Right atrium auricular region (tissue), 2 donors: ENCODE measurements at places on chromosomes 5 and 9. TPM values are rescaled to one million over a fixed set of nuclear protein-coding genes. Genes with fewer than 3 reads are reported as not detected.

The ADAMTS2 gene
- total RNA-seq, result 13.6 TPM

The PCDHB13 gene
- total RNA-seq, result 4.2 TPM

The LRRC8A gene
- total RNA-seq, result 65.9 TPM

The TMEM215 gene
- not detected for total RNA-seq

The PURA gene
- 23.9 TPM for total RNA-seq

The FIBCD1 gene
- 4.6 TPM for total RNA-seq

The PNPLA7 gene
- total RNA-seq, result 4.4 TPM

The C9 gene
- not detected for total RNA-seq

The GHR gene
- 10.8 TPM for total RNA-seq

The SPINK5 gene
- total RNA-seq, result 1.8 TPM

The C9orf85 gene
- total RNA-seq, result 5.5 TPM

The SURF6 gene
- 13.6 TPM for total RNA-seq

The FRRS1L gene
- total RNA-seq, result 7.5 TPM

The MUSK gene
- total RNA-seq, result 6.1 TPM

The IFNB1 gene
- not detected for total RNA-seq

The FSD1L gene
- 1.7 TPM for total RNA-seq

- H3K4me1 ChIP-seq, result no peaks in the 10 kb centered on the region
- H3K27ac ChIP-seq, result no peak overlapping the region
- H3K4me3 ChIP-seq, result no peak overlapping the region
- no peaks in the 10 kb centered on the region for H3K27me3 ChIP-seq
- no peak for DNase-seq
Observed at GRCh38 chr5:156670615-156671014, 179.5 kb upstream of the PPP1R2B start.

DNA sequence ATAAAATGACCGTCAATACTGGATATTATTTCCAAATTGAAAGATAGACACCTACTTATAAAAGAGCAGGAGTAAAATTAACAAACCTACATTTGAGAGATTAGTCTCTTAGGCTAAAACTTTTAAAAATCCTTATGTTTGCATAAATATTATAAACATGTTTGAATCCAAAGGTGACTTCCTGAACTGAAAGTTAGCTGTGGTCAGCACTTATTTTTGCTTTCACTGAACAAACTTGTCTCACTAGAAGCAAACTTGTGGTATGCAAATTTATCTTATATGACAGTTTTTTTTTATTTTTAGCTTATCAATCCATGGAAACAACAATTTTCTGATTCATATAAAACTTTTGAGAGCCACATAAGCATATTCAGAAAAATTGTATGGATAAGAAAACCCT lies 502.6 kb upstream of the COX7C start:
- H3K4me3 ChIP-seq, result no peak overlapping the region
- no peaks in the 10 kb centered on the region for H3K27me3 ChIP-seq
- no peak overlapping the region for H3K27ac ChIP-seq
- DNase-seq, result no peak

DNA sequence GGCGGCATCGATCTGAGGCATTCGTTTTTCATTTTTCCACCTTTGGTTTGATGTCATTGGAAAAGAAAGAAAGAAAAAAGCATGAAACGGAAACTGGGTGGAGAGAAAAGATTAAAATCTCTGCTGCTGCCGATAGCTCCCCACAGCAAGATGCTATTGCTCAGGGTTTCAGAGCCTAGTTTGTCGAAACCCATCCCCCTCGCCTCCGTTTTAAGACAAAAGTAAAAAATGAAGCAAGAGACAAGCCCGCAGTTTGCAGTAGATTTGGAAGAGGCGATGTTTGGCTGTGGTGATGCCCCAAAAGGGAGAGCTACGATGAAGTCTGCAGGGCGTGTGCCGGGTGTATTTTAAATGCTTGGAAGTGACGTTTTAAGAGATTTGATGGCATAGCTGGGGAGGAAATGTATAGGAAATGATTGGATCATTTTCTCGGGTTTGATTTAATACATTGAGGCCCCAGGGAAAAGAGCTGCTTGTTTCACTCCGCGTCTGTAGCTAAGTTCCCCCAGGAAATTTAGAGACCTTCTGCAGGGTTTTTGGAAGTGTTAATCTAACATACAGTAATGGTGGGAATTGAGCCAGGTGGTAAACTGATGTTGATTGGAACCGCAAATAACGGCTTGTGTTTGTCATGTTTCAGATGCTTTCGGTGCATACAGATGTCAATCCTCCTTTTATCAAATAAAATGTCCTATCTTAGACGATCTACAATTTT lies 909 bp downstream of the NDFIP1 start:
- no peaks in the 10 kb centered on the region for H3K36me3 ChIP-seq
- no peak for DNase-seq
- peak overlapping the region; percentile 97 for H3K27ac ChIP-seq
- no peaks in the 10 kb centered on the region for H3K27me3 ChIP-seq

GRCh38 chr5:135399794-135400542 lies 937 bp upstream of the MACROH2A1 start:
- H3K4me1 ChIP-seq, result no peaks in the 10 kb centered on the region
- no peaks in the 10 kb centered on the region for H3K27me3 ChIP-seq
- no peak for DNase-seq
- H3K4me3 ChIP-seq, result peak overlapping the region; percentile 83
- H3K27ac ChIP-seq, result peak overlapping the region; percentile 91
- no peaks in the 10 kb centered on the region for H3K36me3 ChIP-seq

GRCh38 chr5:124515497-124516245 lies 230.8 kb downstream of the ZNF608 start:
- H3K4me3 ChIP-seq, result no peak overlapping the region
- no peaks in the 10 kb centered on the region for H3K36me3 ChIP-seq

DNA sequence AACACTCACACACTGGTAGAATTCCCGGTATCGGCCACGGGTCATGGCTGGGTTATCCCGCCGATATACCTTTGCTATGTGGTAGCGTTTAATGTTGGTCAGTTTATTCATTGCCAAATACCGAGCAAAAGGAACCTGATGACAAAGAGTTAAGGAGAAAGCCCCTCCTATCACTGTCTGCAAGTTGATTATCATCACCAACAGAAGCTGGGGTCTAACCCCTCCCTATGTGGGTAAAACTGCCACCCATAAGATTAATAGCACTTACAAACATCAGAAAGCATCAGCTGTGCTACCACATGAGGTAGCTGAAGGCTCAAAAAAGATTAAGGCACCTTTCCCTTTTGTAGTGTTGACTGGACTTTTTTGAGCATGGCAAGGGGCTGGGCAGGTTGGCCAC lies 5.6 kb upstream of the DND1 start:
- no peaks in the 10 kb centered on the region for H3K4me1 ChIP-seq
- DNase-seq, result no peak
- no peaks in the 10 kb centered on the region for H3K27me3 ChIP-seq
- H3K27ac ChIP-seq, result no peak overlapping the region
- no peak overlapping the region for H3K4me3 ChIP-seq

- no peak overlapping the region for H3K4me3 ChIP-seq
- no peaks in the 10 kb centered on the region for H3K27me3 ChIP-seq
- H3K36me3 ChIP-seq, result no peaks in the 10 kb centered on the region
- peak; percentile 54 for DNase-seq
Observed at GRCh38 chr5:177996660-177997318, 747 bp upstream of the PROP1 start.

DNA sequence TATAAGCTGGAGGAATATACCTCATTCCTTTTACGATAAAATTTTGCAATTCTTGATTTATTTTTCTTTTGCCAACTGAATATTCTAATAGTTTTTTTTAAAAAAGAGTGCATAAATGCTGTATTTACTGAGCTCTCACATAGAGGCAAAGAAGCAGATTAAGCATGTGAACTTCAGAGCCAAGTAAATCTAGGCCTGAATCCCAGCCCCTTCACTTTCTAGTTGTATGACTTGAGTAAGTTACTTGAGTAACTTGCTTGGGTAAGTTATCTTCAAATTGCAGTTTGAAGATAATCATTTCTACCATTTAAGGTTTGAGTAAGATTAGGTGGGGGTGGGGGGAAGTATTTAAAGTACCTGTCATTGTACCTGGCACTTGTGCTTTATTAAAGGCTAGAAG lies 21.8 kb downstream of the LURAP1L start:
- no peak overlapping the region for H3K4me3 ChIP-seq
- H3K27me3 ChIP-seq, result no peaks in the 10 kb centered on the region
- H3K27ac ChIP-seq, result no peak overlapping the region
- DNase-seq, result no peak

DNA sequence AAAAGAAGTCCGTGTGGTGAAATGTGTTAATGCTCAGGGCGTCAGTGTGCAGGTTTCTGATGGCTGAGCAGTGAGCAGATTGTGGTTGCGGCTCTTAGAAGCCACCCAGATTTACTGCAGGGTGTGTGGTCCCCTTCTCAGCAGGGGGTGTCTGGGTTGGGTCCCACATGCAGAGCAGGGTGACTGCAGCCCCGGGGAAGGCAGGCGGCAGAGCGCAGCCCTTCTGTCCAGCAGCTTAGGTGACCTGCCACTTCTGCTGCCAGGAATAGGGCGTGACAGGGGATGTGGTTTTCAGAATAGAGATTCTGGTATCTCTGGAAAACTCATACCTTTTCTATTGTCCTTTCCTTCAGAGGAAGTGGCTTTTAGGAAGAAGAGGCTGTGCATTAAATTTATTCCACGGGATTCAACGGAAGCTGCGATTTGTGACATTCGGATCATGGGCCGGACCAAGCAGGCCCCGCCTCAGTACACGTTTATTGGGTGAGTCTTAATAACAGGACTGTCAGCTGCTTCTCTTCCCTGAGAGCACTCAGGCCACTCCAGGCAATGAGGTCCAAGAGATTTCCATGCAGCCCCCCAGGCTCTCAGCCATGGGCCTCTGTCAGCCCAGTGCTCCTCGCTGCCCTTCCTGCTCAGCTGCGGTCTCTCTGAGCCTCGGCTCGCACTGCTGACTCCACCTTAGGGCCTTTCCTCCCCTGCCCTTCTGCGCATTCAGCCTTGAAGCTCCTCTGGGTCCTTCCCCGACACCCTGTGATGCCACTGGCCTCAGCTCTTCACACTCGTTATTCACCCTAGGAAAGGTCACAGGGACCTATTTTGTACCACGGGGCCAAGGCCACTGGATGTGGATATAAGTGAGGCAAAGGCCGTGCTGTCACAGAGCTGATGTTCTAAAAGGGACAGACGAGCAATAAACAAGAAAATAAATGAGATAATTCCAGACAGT lies 65.4 kb downstream of the MVB12B start:
- no peak for DNase-seq
- peaks cover 9% of the 10 kb centered on the region for H3K36me3 ChIP-seq
- no peak overlapping the region for H3K4me3 ChIP-seq
- H3K27me3 ChIP-seq, result no peaks in the 10 kb centered on the region
- peak overlapping the region; percentile 53 for H3K27ac ChIP-seq
- H3K4me1 ChIP-seq, result no peaks in the 10 kb centered on the region

GRCh38 chr5:112848116-112848811 lies 12.8 kb upstream of the SRP19 start:
- no peak overlapping the region for H3K27ac ChIP-seq
- no peaks in the 10 kb centered on the region for H3K36me3 ChIP-seq
- no peak for DNase-seq
- no peak overlapping the region for H3K4me3 ChIP-seq
- no peaks in the 10 kb centered on the region for H3K4me1 ChIP-seq

GRCh38 chr9:72769546-72769945 lies 183.3 kb downstream of the ALDH1A1 start:
- no peaks in the 10 kb centered on the region for H3K4me1 ChIP-seq
- H3K27ac ChIP-seq, result no peak overlapping the region
- DNase-seq, result no peak
- no peaks in the 10 kb centered on the region for H3K27me3 ChIP-seq
- H3K4me3 ChIP-seq, result no peak overlapping the region

- no peaks in the 10 kb centered on the region for H3K36me3 ChIP-seq
- DNase-seq, result no peak
- H3K27me3 ChIP-seq, result no peaks in the 10 kb centered on the region
- no peaks in the 10 kb centered on the region for H3K4me1 ChIP-seq
- H3K27ac ChIP-seq, result no peak overlapping the region
Observed at GRCh38 chr5:27908341-27908740, 870.0 kb upstream of the CDH9 start.

DNA sequence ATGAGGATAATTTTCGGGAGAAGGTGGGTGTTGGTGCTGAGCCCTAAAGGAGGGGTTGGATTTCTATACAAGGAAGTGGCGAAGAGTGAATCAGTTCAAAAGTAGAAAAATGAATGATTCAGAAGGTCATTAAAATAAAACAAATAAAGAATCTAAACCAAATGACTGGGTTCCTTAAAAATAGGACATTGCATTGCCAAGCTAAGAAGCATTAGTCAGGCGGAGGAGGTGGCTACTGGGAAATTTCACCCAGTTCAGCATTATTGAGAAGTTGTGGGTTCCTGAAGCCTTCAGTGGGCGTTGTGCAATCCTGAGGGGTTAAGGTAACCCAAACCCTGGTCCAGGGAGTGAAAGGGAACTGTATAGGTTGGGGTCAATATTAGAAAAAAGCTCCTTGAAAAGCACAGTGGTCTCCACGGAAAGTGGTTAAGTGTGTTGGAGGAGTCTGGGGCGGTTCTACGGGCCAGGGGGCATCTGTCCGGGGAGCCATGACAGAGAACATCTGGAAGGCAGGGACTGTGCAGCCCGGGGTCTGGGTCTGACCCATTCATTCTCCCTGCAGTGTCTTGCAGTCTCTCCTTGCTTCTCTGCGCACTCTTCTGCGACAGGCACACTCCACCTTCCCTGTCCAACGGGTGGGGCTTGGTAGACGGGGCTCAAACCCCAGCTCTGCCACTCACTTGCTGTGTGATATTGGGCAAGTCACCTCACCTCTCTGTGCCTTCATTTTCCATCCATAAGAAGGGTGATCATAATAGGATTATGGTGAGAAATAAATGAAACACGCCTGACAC lies 27.6 kb upstream of the DUSP1 start:
- peak overlapping the region; percentile 45 for H3K27ac ChIP-seq
- H3K4me3 ChIP-seq, result no peak overlapping the region
- DNase-seq, result peak; percentile 83
- no peaks in the 10 kb centered on the region for H3K36me3 ChIP-seq
- H3K27me3 ChIP-seq, result no peaks in the 10 kb centered on the region

DNA sequence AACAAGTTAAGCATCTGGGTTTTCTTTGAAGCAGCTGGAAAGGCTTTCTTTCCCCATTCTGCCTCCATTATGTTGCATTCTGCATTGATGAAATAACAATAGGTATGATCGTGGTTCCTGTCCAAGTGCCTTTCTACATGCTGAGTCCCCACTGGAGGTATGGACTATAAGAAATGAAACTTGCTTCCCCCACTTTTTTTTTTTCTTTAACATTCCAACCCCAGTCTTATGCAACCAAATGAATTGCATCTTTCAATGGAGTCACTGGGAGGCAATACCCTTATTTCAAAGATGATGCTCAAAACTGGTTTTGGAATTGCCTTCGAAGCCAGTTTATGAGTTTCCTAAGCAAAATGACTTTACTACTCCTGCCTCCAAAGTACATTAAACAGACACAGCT lies 58.9 kb downstream of the ARSB start:
- H3K4me1 ChIP-seq, result no peaks in the 10 kb centered on the region
- no peak overlapping the region for H3K4me3 ChIP-seq
- H3K36me3 ChIP-seq, result no peaks in the 10 kb centered on the region
- no peak for DNase-seq

GRCh38 chr5:141040093-141040770 lies 10.9 kb upstream of the PCDHB1 start:
- peak overlapping the region; percentile 56 for H3K27ac ChIP-seq
- H3K4me1 ChIP-seq, result no peaks in the 10 kb centered on the region
- DNase-seq, result no peak
- H3K4me3 ChIP-seq, result peak overlapping the region; percentile 36
- H3K36me3 ChIP-seq, result no peaks in the 10 kb centered on the region
